NCI-H2029 treated with DMSO at 0.1 percent for 48 hours (cell line): ENCODE measurements at places on chromosomes 13 and 19.
A peak's percentile ranks its signal among the peaks of the same experiment; 100 is the strongest.

- DNase-seq: no peak
These were observed 17.7 kb downstream of the PLEKHF1 start for GRCh38 chr19:29683009-29683408.

DNA sequence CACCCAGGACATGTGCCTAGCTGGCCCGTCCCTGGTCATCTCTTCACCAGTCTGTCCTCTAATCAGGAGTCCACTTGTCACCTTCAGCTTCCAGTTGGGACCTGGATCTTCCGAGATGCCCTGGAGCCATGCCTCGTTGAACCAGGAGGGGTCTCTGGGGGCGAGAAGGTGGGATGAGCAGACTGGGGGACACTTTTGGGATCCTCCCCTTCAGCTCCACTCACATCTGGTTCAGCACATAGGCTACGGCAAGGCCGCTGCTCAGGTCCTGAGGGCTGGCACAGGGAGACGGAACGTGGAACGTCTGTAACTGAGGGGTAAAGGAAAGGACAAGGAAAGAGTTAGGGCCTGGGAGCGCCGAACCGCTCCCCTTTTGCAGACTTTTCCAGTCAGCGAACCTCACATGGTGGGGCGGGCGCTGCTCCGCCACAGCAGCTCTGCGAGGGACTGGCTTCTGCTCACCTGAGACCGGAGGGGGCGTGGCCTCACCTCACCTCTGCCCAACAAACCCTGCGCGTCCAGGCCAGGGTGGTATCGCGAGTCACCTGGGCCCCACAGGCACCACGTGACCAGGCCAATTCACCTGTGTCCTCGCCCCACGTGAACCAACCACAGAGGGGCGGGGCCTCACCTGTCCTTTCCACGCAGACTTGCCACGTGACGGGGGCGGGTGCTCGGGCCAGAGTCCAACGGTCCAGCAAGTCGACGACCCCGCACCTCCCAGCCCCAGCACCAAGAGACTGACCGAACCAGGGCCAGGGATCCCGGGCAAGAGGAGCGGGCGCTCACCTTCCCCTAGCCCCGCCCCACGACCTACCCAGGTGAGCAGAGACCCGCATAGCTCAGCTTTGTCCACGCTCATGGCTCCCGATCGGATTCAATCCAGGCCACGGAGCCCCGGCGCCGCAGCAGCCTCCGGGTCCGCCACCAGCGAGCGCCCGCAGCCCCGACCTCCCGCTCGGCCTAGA, at the start of gene HOOK2:
HOOK2 (minus strand) TSS at position 965 of the 968 bp plus-strand sequence; CDS start at position 862, 103 bp downstream.
- peak; percentile 72 for DNase-seq

DNA sequence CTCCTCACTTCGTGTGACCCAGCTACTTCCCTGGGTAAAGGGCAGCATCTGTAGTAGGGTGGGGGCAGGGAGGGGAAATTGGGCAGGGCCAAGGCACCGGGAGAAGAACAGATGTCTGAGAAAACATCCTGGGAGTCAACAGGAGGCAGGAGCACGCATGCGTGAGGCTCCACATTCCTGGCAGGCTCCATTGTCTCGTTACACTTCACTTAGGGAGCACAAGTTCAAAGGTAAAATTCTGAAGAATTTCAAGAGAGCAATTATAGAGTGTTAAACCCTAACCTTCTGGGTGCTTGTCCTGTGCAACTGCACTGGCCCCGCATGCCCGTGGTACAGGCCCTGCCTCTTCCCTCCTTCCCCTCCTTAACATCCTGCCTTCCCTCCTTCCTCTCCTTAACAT, 79.6 kb upstream of the POMP start:
- DNase-seq: no peak

GRCh38 chr19:49339301-49340068, 4.3 kb downstream of the CD37 start:
- DNase-seq: no peak

DNA sequence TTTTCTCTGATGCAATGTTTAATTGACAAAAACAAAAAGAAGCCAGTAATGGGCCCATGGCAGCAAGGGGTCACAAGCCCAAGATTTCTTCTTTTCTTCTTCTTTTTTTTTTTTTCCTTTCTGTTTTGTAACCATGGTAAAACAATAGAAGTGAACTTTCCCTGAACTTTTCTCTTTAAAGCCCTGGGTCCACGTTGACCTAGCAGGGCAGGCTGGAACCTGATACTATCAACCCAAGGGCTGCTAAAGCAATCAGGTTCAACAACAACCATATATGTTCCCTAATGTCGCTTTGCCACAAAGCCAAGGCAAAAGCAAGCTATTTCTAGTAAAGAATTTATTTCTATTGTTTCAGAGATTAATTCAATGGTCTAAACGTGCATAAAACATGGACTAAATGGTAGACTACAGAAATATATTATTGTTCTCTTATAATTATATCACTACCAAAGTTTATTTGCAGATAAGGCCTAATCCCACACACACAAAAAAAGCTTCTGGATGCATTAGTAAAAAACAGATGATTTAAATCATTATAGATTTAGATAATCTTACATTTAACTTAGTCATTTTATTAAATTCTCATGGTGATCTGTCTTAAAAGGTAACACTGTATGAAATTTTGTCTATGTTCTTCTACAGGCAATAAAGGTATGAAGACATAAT, 153.9 kb downstream of the DACH1 start:
- no peak for DNase-seq

DNA sequence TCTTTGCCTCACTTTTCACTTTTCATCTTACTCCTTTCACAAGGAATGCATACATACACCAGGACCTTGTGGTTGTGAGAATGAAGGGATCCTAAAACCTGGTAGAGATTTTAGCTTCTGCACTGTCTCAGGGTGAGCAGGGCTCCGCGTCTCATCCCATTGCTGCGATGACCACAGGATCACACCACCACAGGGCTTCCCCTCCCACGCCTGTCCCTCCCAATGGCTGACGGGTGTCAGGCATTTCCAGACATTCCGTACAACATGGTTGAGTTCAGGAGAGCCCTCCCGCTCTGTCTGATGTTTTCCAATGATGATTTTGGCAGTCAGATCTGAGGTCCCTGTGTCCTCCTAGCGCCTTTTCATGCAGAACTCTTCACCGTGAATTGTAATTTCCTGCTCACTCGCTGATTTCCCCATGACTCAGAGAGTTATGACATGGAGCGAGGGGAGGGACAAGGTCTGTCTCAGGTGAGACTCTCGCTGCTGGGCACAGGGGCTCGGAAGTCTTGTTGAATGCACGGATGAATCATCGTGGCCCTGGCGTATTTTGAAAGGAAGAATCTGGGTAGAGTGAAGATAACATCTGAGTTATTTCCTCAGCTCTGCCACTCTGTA, 102.8 kb downstream of the TEX29 start:
- no peak for DNase-seq

DNA sequence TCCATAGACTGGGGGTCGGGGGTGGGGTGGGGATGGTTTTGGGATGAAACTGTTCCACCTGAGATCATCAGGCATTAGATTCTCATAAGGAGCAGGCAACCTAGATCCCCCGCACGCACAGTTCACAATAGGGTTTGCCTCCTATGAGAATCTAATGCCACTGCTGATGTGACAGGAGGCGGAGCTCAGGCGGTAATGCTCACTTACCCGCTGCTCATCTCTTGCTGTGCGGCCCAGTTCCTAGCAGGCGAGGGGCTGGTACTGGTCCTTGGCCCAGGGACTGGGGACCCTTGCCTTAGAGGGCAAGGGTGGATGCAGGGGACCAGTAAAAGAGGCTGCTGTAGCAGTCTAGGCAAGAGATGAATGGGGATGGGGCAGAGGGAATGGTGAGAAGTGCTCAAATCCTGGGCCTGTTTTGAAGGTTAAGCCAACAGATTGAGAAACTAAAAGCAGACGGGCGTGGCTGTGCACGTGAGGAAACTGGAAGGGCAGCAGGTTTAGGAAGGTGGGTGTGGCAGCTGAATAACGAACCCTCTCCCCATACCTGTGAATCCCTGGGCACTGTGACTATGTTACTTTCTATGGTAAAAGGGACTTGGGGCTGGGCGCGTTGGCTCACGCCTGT, 1.5 kb upstream of the ERICH4 start:
- DNase-seq: no peak

GRCh38 chr13:51585696-51586095, 1.4 kb downstream of the WDFY2 start:
- no peak for DNase-seq

GRCh38 chr19:53520547-53521372, 17.2 kb upstream of the ZNF331 start:
- peak; percentile 93 for DNase-seq

- no peak for DNase-seq
These were observed 20.5 kb downstream of the YIPF2 start for GRCh38 chr19:10907925-10908324.
